Activated CD4-positive, alpha-beta T cell treated with anti-CD3 and anti-CD28 coated beads, Interleukin-2, amount 50 U/mL, for 4 hours (primary cell): ENCODE measurements at places on chromosomes 2 and 18.

DNA sequence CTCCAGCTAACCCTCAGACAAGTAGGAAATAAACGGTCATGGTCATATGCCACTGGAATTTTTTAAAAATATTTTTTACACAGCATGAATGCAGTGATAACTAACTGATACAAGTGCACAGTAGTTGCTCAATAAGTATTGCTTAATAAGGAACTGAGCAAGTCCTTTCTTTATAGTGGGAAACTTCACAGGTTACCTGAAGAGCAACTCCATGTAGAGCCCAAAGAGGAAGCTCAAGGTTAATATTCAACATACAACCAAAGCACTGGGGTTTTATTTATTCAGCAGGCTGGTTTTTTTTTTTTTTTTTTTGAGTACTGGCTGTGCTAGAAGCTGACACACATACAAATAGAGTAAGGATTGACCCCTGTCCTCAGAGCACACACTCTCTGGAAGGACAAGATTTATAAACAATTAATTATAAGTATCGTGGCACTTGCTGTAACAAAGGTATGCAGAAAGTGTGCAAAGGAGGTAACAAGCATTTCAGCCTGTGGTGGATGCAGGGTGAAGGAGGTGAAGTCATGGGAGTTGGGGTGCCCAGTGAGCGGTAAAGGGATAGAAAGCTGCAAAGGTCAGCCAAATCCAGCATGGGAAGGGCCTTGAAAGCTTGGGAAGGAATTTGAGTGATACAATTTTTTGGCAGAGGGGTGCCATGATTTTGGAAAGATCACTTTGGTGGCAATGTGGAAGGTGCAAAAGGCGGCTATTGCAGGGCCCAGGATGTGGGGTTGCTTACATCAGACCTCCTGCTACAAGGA, 52.7 kb downstream of the ATOH8 start:
- DNase-seq = no peak

DNA sequence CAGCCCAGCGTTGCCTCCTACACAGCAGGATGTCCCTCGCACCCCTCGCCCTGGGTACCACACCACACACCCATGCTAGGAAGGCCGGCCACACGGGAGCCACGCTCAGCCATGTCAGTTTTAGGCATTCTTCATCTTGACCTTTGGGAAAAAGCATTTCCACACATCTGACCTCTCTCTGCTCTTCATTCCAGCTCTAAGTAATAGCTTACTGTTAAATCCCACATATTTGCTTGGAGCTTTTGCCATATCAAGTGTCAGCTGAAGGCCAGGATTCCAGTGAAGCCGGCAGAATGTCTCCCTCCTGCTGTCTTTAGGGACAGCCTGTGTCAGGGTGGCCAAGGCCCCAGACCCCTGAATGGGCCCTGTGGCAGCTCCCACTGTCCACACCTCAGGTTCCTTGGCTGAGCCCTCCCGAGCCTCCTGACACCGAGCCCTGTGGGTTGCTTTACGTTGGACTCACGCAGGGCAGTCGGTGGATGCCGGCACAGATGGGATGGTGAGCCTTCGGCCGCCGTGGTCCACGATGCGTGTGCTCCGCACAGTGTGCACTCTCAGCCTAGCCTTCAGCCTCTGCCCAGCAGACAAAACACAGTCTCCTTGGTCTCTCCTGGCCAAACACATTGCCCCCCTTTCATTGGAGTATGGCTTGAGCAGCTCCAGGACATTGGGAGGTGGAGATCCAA, 202.0 kb downstream of the SEPTIN10 start:
- DNase-seq = no peak

DNA sequence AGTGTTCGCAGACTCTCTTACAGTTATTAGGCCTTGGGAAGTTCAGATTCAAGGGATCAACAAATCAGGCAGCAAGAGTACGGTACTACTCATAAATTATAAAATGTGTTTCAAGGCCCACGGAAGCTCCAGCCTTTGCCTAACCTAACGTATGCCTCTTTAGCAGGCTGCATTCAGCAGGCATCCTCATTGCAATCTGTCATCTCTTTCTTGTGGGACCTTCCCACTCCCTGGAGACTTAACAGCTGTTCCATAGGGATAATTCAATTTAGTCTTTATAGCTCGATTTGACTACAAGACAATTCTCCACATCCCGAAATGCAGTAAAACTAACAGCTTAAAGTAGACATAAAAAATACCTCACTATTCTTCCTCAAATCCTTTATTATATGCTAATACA, 453.7 kb downstream of the CNTNAP5 start:
- DNase-seq = no peak

GRCh38 chr18:37778417-37779165, 213.0 kb upstream of the CELF4 start:
- DNase-seq = no peak

DNA sequence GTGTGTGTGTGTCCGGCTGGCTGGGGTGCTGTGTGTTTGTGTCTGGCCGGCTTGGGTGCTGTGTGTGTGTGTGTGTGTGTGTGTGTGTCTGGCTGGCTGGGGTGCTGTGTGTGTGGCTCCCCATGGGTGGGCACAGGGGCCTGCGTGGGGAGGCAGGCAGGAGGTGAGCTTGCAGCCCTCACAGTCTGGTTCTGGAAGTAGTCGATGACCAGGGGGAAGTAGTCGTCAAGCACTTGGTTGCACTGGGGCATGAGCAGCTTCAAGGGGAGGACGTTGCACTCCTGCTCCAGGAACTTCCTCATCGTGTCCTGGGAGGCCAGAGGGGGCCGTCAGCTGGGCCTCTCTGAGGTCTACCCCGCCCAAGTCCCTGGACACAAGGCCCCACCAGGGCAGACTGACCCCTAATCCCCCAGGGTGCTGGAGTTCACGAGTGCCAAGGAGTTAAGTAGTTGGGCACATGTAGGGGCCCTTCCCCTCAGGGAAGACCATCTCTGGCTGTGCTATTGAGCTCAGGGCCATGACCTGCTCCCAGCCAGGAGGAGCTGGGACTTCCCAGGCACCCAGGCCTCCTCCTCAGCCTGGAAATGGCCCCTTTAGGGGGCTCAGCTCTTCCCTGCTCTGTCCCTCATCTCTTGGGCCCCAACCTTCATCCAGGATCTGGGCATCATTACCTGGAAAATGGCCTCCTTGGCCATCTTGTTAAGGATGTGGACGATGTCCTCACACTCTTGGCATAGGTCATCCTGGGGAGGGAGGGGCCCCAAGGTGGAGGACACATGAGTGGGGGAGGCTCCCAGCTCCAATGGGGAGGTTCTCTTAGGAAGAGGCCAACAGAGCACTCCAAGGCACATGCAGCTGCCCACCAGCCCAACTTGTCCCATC, 1.3 kb downstream of the SFTPB start:
- no peak for DNase-seq

DNA sequence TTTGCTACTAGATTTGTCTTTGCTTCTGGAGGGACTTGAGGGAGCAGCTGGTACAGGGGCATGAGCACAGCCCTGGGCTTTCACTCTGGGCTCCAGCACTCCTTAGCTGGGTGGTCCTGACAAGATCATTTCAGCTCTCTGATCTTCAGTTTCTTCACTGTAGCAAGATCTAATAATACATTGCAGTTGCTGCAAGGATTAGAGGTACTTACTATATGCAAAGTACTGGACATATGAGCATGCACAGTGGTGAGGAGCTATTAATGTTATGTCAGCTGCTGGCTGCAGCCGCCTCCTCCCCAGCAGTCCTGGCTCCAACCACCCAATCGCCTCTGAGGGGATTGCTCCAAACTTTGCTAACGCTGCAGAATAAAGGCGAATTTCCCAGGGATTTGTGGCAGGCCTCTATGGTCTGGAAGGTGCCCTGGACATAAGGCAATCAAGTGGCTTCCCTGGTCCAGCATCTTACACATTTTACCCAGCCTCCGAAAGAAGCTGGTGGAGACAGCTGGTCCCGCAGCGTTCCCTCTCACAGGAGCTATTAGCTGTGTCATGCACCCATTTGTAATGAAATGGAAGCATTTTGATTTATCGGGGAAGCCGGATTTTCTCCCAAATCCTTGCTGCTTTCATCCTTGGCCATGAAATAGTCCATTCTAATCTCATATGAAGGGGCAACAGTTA, 96.7 kb downstream of the RHOB start:
- DNase-seq = no peak

- no peak for DNase-seq
Measured at GRCh38 chr2:195500879-195501278, 156.1 kb upstream of the SLC39A10 start.

DNA sequence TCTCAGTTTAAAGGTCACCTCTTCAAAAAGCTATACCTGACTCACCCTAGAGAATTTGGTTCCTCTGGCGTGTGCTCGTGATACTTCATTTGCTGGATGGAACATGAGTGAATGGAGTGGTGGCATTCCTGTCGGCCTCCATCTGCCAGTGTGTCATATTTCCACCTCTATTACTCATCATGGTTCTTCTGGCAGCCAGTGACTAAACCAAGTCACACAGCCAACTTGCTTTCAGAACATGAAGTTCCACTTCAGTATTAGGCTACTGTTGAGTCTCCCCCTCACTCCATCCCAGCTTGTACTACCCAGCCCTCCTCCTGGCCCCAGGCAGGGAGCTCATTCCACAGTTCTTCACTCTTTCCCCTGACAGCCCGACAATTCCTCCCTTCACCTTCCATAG, 169.8 kb downstream of the MREG start:
- DNase-seq = no peak

- no peak for DNase-seq
Measured at GRCh38 chr18:10687161-10687925, 161.5 kb downstream of the NAPG start.

DNA sequence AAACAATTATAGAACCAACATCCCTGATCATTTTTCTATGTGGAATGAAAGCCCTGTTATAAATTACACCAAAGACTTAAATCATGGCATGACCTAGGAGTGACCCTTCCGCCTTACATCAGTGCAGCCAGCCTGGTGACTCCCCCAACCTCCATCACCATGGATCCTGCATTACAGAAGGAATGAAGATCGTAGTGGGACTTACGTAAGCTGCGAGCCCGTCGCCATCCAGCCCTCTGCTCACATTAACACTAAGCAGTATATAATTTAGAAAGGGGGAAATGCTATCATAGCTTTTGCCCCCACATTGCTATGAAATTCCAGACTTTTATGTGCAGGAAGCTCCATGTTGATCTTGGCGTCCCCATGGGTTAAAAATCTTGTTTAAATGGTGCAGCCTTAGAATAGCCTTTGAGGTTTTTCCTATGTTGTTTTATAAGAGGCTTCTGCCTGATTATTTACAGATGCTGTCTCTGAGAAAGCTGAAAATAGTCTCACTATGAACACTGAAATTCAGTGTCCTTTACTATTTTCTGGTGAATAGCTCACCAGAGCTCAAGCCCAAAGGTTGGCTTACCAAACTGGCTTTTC, 76.3 kb downstream of the COLEC12 start:
- no peak for DNase-seq

- no peak for DNase-seq
Measured at GRCh38 chr2:27729198-27729597, 42.3 kb upstream of the MRPL33 start.

GRCh38 chr18:39421276-39421675, 1855.7 kb upstream of the CELF4 start:
- DNase-seq = no peak

DNA sequence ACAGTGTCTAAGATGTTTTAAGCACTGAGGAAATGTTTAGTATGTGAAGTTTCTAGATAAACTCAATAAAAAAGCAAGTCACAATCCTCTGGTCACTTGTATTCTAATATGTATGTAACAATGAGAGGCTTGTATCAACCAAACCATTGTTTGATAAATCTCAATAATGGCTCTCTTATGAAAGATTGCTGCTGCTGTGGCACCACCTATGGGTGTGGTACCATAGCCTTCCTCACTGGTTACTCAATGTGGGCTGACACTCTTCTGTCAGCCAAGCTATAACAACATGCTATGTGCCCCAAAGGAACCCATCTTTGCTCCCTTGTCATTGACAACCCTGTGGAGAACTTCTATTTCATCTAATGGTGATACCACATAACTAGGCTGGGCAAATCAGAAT, 12.6 kb upstream of the RAB1A start:
- no peak for DNase-seq

DNA sequence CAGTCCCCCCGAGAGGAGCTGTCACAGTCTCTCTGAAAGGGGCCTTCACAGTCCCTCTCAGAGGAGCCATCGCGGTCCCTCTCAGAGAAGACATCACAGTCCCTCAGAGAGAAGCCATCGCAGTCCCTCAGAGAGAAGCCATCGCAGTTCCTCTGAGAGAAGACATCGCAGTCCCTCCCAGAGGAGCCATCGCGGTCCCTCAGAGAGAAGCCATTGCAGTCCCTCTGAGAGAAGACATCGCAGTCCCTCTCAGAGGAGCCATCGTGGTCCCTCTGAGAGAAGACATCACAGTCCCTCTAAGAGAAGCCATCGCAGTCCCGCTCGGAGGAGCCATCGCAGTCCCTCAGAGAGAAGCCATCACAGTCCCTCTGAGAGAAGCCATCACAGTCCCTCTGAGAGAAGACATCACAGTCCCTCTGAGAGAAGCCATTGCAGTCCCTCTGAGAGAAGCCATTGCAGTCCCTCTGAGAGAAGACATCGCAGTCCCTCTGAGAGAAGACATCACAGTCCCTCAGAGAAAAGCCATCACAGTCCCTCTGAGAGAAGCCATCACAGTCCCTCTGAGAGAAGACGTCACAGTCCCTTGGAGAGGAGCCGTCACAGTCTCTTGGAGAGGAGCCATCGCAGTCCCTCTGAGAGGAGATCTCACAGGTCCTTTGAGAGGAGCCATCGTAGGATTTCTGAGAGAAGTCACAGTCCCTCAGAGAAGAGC, 1.3 kb upstream of the ZNF512 start:
- no peak for DNase-seq

DNA sequence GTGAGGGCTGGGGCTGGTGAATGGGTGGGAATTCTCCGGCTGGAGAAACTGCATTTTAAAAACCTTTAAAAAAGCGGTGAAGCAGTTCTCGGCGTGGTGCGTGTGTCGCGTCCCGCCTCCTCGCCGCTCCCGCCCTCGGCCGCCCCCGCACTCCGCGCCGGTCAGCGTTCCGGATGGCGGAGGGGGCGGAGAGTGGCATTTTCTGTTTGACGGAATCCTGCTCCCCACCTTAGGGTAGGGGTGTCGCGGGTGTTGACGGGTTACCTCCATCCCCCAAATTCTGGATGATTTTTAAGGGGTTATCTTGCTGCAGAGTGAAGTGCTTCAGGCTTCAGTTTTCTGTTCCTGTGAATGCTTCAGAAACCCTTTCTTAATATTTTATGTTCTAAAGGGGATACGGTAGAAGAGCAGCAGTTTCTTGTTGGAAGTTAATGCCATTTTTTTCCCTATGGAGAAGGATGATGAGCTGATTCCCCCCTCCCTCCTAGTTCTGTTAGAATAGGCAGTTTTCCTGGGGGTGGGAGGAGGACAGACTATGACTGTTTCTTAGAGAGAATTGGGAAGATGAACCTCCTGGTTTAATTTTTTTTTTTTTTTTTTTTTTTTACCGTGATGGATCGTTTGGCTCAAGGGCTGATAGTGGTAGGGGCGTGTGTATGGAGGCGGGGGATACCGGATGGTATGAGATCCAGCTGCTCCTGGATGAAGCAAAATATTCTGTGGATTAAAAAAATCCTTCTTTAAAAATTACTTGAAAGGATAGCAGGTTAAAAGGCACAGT, 756 bp downstream of the ABI2 start:
- DNase-seq = peak; percentile 11
